ENCODE measurements at places on chromosomes 16 and 17.

DNA sequence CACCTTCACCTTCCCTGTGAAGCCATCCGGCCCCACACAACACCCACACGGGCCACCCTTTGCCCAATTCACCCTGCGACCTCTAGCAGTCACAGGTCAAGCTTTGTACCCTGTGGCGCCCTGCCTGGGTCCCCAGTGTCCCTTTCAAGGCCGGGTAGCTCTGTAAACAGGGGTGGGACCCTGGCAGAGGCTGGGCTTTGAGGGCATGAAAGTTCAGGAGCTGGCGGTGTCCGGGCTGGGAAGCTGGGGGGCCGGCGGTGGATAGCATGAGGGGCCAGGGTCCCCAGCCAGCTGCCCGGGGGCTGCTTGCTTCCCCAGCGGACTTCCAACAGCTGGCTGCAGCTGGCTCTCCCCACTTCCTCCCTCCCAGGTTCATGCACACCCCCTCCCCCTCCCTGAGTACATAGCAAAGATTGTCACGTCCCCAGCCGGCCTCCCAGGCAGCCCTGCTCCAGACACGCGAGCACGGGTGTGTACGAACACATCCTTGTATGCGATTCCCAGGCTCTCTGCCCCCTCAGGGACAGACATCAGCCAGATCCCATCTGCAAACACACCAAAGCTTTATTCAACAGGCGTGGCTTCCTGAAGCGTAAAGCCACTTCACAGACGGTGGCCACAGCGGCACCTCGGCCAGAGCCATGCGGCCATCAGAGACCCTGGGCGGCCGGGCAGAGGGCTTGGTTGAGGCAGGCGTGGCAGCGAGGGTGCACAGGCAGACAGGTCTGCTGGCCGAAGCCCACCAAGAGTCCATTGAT is 8.2 kb downstream of the NTHL1 start:
- DNase-seq: peak; percentile 86

DNA sequence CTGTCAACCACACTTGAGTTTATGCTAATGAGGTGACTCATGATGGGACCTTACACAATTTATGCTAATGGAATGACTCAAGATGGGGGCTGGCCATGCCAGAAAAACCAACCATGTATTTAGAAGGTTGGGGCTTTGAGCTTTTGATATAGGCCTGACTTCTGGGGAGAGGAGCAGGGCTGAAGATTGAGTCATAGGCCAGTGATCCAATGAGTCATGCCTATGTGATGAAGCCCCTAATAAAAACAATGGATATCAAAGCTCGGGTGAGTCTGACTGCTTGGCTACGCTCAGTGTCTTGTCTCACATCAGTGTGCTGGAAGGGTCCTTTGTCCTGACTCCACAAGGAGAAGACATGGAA is 7.3 kb downstream of the MFSD6L start:
- DNase-seq: no peak

GRCh38 chr16:87305505-87306391 is 11.4 kb downstream of the C16orf95 start:
- no peak for DNase-seq

DNA sequence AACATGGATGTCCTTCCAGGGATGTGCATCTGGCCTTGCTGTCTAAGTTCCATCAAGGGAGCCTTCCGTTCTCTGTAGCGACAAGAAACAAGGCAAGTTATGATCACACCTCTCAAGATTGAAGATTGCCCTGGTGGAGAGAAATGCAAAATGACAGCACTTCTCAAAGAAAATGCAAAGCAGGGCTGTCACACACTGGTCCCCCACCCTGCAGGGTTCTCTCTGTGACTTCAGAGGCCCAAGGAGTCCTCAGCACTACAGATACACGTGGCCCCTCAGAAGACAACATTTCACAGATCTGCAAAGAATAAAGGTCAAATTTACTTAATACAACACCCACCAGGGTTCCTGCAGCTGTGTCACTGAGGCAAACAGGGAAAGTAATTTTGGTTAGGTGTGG is 60.7 kb upstream of the TEX2 start:
- no peak for DNase-seq

DNA sequence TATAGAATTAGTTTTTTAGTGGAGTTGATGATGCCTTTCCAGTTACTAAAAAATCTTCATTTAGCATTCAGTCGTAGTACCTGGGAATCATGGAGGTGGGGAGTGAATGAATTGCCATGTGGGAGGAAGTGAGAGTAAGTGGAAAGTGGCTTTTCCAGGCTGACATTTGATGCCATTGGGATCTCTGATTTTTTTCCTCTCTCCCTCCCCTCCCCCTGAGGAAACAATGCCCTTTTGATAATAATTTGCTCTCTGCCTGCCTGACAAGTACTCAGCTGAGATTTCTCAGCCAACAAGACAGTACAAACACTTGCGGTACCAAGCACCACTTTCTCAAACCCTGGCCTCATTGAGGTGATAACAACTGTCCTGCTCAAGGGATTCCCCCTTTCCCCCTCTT is 2.2 kb downstream of the UBE2Z start:
- DNase-seq: no peak

- peak; percentile 52 for DNase-seq
Measured at GRCh38 chr16:51155199-51155607, 4.1 kb upstream of the SALL1 start.

DNA sequence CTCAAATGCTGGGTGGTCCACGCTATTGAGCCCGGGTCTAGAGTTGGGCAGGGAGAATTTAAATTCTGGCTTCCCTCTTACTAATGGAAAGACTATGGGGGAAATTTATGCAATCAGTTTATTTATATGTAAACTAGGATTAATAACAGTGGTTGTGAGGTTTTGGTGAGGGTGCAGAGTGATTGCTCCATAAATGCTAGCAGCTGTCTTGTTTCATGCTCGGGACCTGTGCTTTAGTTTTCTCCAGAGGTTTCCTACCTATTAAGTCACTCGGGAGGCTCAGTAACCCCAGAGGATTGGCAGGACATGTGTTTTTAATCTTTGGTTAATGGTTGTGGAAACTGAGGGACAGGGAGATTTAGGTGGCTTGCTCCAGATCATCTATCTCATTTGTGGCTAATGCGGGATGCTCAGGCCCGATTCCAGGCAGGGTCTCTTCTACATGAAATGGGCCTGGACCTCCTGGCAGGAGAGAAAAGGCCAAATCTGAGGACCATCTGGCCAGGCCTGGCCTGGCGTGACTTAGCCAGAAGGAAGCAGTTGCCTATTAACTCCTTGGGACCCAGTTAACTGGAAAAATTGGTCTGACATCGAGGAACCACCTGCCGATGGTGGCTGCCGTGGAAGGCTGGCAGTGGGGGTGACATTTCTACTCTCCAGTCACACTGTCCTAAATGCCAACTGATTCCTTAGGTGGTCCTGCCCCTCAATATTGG is 2.1 kb downstream of the PRCD start:
- no peak for DNase-seq

DNA sequence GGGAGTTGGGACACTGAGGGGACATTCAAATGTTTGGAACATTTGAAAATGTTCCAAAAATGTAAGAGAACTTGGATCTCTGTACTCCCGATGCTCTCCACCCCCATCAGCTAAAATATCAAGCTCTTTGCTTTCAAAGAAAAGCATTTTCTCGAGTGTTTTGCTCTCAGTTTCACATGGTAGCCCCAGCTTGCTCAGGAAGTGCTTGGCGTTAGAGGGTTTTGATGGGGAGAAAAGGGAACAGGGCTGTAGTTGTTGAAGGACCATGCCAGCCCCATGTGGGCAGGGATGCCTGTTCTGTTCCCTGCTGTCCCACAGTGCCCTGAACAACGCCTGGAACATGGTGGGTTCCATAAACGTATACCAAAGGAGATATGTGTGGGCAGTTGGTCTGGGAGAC is 37.0 kb downstream of the RAI1 start:
- DNase-seq: no peak

DNA sequence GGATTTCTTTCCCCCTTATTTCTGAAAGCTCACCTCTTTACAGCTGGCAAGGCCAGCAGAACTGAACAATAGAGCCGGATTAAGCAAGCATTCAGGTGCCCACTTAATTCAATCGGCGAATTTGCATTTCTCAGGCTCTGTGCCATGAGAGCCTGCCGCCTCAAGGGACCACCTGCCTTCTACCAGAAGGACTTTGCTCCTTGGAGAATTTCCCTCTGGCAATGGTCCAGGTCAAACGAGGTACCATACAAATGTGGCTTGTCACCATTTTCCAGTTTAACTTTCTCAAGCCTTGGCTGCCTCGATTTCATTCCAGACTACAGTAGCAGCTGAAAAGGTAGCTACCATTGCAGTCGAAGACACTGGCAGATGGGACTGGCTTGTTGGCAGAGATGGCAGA is 534.0 kb downstream of the MAF start:
- no peak for DNase-seq

- no peak for DNase-seq
Measured at GRCh38 chr17:7237266-7237760, 1.9 kb downstream of the PHF23 start.

DNA sequence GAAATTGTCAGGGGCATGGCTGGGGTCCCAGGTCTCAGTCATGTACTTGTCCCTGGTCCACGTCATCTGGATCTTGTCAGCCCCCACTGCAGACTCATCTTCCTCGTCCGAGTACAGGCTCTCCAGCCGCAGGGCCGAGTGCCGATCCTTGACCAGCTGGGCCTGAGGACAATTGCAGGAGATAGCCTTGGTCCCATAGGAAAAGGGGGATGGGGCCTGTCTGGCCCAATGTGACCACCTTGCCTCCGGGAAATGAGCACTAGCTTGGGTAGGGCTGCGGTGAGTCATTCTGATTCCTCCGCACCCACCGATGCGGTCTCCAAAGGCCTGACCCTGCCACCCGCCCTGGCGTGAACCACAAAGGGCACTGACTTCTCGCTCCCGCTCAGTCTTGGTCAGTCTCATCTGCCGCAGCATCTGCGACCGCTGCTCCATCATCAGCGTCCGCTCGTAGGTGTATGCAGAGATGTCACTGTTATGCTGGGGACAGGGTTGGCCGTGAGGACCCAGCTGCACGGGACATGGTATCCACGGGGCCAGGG is 1.5 kb upstream of the LCAT start:
- DNase-seq: no peak
